Bronchial smooth muscle cell (primary cell): ENCODE measurements at places on chromosomes 16 and 17. TPM values are rescaled to one million over a fixed set of nuclear protein-coding genes. Genes with fewer than 3 reads are reported as not detected.

The CD300E gene
- not detected in 2 replicates for total RNA-seq

The TMEM106A gene
- 0.77 and 0.95 TPM in 2 replicates for total RNA-seq

The HOXB8 gene
- total RNA-seq, result under 0.01 TPM in 1 of 2 replicates, not detected in the other

The APOBR gene
- total RNA-seq, result not detected in 2 replicates

The ATP2C2 gene
- 0.69 TPM in 1 of 2 replicates, not detected in the other for total RNA-seq

The ATP2A1 gene
- total RNA-seq, result 0.16 and 0.43 TPM in 2 replicates

The IL17C gene
- 0.09 TPM in 1 of 2 replicates, not detected in the other for total RNA-seq
